MCF 10A (cell line): ENCODE measurements at places on chromosomes 1 and 21.
A peak's percentile ranks its signal among the peaks of the same experiment; 100 is the strongest.

DNA sequence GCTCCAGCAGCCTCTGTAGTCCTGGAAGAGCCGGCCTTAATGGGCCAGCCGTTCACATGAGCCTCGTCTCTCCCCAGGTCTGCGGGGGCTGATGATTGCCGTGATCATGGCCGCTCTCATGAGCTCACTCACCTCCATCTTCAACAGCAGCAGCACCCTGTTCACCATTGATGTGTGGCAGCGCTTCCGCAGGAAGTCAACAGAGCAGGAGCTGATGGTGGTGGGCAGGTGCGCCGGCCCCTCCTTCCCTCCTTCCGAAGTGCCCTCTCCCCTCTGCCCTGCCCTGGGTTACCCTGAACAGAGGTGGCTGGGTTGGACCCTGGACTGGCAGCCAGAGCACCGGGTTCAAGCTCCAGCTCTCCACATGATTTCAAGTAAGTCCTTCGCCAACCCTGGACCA lies 13.1 kb downstream of the SLC5A9 start:
- no peak for DNase-seq
- no peak overlapping the region for H3K27ac ChIP-seq
- no peak overlapping the region for H3K4me3 ChIP-seq
- no peaks in the 10 kb centered on the region for H3K36me3 ChIP-seq
- no peaks in the 10 kb centered on the region for H3K27me3 ChIP-seq

GRCh38 chr1:145908653-145909052 lies 1.2 kb downstream of the ITGA10 start:
- H3K4me3 ChIP-seq = peak overlapping the region; percentile 12
- peaks cover 26% of the 10 kb centered on the region for H3K4me1 ChIP-seq
- DNase-seq = no peak
- peak overlapping the region; percentile 57 for H3K27ac ChIP-seq

GRCh38 chr1:180503280-180503862 lies 994 bp upstream of the ACBD6 start:
- no peaks in the 10 kb centered on the region for H3K27me3 ChIP-seq
- peak; percentile 53 for DNase-seq
- H3K4me3 ChIP-seq = peak overlapping the region; percentile 94
- peaks cover 33% of the 10 kb centered on the region for H3K36me3 ChIP-seq
- H3K27ac ChIP-seq = peak overlapping the region; percentile 97

DNA sequence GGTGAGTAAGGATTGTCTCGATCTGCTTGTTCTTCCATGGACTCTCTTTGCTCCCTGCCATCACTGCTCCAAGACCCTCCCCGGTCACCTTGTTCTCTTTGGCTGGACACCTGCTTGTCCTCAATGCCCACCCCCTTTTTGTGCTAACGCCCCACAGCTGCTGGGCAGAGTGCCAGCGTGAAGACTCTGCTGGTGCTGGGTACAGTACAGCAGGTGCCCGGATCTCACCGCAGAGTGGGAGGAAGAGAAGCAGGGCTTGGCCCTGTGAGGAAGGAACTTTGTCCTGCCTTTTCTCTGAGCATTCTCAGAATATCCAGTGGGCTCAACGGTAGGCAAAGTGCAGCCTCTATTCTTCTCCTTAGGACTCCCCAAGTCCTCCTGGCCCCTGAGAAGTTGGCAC lies 90.1 kb downstream of the PLXNA2 start:
- peak; percentile 16 for DNase-seq
- H3K27ac ChIP-seq = no peak overlapping the region
- no peaks in the 10 kb centered on the region for H3K27me3 ChIP-seq
- H3K4me1 ChIP-seq = peaks cover 11% of the 10 kb centered on the region
- H3K4me3 ChIP-seq = no peak overlapping the region

- H3K36me3 ChIP-seq = no peaks in the 10 kb centered on the region
- no peaks in the 10 kb centered on the region for H3K27me3 ChIP-seq
- DNase-seq = no peak
- no peaks in the 10 kb centered on the region for H3K4me1 ChIP-seq
- no peak overlapping the region for H3K4me3 ChIP-seq
Measured at GRCh38 chr1:106681939-106682522, 374.4 kb upstream of the PRMT6 start.
